ENCODE measurements at places on chromosomes 4 and X.

DNA sequence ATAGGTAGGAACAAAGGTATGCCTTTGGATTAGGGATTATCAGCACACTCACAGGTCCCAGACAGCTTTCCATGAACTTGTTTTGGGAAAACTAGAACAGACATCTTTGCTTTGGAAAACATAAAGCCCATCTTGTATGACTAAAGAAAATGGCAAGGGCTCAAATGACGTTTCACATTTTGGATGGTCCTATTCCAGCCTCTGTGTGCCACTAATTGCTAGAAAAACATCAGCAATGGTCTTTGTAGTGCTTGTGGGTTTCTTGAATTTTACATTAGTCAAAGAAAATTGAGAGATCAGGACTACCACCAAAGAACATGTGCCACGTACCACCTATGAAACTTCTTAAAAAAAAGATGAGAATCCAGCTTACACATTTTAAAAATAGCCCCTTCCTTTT, 111.4 kb downstream of the HDAC8 start:
- DNase-seq: no peak

DNA sequence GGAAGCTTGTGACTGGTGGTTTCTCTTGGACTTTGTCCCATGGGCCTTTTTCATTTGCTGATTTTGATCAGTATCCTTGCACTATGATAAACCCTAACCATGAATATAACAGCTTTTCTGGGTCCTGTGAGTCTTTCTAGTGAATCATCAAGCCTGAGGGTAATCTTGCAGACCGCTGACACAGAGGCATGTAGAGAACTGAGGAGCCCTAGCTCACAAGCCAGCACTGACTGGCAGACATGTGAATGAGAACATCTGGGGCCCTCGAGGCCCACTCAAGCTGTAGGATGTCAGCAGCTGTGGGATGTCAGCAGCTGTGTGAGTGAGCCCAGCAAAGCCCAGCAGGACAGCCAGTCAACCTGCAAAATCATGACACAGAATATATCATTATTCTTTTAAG, 36.7 kb downstream of the HMGB3 start:
- DNase-seq: no peak

GRCh38 chr4:98505992-98506391, 152.4 kb downstream of the TSPAN5 start:
- DNase-seq: no peak

GRCh38 chr4:39648827-39649558, 10.3 kb upstream of the SMIM14 start:
- no peak for DNase-seq

GRCh38 chr4:115424852-115425251, 311.4 kb upstream of the NDST4 start:
- peak; percentile 16 for DNase-seq

GRCh38 chr4:187940299-187940698, 55.3 kb upstream of the ZFP42 start:
- DNase-seq: no peak

GRCh38 chrX:147827070-147827469, 84.6 kb upstream of the FMR1 start:
- no peak for DNase-seq

GRCh38 chr4:72546456-72546855, 22.6 kb downstream of the ADAMTS3 start:
- DNase-seq: no peak

DNA sequence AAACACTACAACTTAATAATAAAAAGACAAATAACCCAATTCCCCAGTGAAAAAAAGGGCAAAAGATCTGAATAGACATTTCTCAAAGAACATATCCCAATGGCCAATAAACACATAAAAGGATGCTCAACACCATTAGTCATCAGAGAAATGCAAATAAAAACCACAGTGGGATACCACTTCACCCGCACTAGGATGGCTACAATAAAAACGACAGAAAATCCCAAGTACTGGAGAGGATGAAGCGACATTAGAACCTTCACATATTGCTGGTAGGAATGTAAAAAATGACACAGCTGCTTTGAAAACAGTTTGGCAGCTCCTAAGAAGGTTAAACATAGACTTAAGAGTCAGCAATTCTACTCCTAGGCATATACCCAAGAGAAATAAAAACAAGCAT, 140.6 kb upstream of the ARX start:
- no peak for DNase-seq

GRCh38 chr4:11072463-11072862, 356.2 kb downstream of the HS3ST1 start:
- no peak for DNase-seq

GRCh38 chr4:60216752-60217151, 983.4 kb upstream of the ADGRL3 start:
- no peak for DNase-seq

DNA sequence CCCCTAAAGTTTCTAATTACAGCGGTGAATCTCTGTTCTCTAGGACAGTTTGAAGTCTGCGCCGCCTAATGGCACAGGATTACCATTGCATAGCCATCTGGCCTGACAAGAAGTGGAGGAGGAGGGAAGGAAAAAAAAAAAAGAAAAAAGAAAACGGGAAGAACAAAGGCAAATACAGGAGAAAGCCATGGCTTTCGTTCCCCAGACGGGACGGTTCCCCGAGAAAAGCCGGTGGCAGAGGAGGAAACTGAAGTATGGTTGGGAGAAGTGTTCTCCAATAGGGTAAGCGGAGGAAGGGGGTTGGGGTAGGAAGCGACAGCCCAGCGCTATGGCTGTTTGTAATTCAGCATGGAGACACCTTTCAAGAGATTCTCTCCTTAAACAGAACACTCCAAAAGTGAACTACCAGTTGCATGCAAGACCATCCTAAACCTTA, 80.8 kb downstream of the HMGN5 start:
- DNase-seq: peak; percentile 83

DNA sequence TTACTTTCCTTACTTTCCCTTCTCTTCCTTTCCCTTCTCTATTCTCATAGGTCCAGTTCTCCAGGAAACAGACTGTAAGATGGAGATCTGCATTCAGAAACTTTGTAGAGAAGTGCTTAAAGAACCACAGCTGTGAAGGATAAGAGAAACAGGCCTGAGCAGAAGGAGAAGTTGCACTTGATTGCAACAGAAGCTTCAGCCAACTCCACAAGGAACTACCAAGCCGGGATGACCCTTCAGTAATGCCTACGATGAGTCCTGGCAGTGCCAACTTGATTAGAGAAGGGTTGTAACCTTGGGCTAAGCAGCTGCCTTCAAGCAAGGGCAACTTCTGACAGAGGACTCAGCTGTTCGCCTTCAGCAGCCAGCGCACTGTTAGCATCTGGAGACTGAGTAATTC, 413.3 kb upstream of the RASGEF1B start:
- no peak for DNase-seq

GRCh38 chrX:110045421-110045820, 42.5 kb downstream of the TMEM164 start:
- no peak for DNase-seq

DNA sequence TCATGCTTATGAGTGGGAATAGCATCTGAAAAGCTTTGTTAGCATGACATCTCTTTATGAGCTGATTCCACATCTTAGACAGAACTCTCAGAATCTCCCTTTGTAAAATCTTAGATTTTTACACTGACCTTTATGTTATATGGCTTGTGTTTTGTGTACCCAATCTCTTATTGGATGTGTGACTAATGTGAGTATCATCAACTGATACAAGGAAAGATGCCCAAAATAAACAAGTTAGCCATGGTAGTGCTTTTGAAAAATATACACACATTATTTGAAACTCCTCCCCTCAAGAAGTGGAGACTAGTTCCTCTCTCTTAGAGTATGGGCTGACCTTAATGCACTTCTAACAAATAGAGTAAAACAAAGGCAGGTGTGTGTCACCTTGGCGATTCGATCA, 160.1 kb upstream of the NRK start:
- no peak for DNase-seq

- DNase-seq: no peak
Measured at GRCh38 chr4:1407657-1408333, 1.6 kb upstream of the NKX1-1 start.

- DNase-seq: no peak
Measured at GRCh38 chr4:40405193-40405592, 70.1 kb downstream of the CHRNA9 start.

GRCh38 chr4:41425650-41426049, 112.3 kb upstream of the LIMCH1 start:
- no peak for DNase-seq

DNA sequence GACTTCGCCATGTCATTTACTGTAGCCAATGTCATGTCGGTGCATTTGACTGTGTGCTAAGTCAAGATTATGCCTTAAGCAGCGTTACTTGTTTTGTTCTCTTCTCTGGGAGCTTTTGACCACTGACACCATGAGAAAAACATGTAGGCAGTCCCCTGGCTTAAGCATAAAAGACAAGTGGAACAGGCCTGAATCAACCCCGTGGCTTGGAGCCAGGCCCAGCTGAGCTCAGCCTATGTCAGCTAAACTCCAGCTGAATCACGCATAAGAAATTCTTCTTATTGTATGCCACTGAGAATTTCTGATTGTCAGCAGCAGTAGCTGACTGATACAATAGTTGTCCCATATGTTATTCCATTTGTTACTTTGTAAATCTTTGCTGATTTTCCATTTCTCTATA, 261.9 kb downstream of the CBLL2 start:
- no peak for DNase-seq

DNA sequence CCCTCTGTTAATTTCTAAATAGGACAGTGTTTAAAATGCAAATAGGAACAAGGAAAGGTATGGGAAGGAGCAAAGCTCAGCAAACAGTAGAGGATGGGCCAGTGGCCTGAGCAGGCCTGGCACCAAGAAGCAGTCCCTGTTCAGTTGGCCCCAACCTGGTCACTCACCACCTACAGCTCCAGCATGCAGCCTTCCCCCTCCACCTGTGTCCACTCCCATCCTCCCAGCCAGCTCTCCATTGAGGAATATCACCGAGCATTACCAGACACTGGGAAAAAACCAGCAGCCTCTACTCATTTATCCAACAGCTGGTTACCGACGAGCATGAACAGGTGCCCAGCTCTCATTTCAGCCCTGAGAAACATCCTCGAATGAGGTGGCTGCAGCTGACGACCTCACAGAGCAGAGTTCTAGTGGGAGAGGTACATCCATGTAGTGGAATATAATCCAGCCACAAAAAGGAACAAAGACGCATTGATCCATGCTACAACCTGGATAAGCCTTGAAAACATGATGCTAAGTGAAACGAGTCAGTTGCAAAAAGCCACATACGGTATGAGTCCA, 25.6 kb downstream of the CD99L2 start:
- DNase-seq: no peak

- DNase-seq: no peak
Measured at GRCh38 chr4:143346206-143346605, 9.5 kb downstream of the GAB1 start.

GRCh38 chr4:127400276-127400675, 232.5 kb upstream of the INTU start:
- DNase-seq: no peak
